Small intestine (tissue), 16 donors: ENCODE measurements at places on chromosomes 12 and 14.

GRCh38 chr12:113373440-113373839 lies 15.1 kb downstream of the PLBD2 start:
- DNase-seq = no peak

- no peak for DNase-seq
These were observed at the start of gene TMEM233 for GRCh38 chr12:119593578-119594398. Gene TMEM233 (plus strand): TSS chr12:119593774. CDS start chr12:119593849, 75 bp downstream.

DNA sequence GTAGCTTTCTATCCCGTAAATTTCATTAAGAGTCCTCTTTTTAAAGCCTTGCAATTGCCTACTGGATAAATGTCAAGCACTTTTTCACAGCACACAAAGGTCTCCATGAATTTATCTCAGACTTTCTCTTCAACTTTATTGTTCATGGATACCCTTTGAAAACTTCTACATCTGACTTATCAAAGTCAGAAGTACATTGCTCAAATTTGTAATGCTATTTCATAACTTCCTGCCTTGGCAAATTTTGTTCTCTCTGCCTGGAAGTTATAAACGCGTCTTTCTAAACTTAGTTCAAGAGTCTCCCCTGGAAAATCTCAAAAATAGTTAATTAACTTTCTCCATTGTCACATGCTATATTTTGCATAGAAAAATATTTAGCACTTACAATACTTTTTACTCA lies 55.9 kb upstream of the RERGL start:
- DNase-seq = no peak

- DNase-seq = no peak
These were observed 6.8 kb upstream of the SIVA1 start for GRCh38 chr14:104746071-104746545.

GRCh38 chr12:94041850-94042249 lies 106.5 kb upstream of the PLXNC1 start:
- DNase-seq = no peak
